AG08395 (cell line): ENCODE measurements at places on chromosomes 2 and 18.

- no peak for DNase-seq
These were observed 30.7 kb upstream of the LGALSL start for GRCh38 chr2:64423303-64423702.

DNA sequence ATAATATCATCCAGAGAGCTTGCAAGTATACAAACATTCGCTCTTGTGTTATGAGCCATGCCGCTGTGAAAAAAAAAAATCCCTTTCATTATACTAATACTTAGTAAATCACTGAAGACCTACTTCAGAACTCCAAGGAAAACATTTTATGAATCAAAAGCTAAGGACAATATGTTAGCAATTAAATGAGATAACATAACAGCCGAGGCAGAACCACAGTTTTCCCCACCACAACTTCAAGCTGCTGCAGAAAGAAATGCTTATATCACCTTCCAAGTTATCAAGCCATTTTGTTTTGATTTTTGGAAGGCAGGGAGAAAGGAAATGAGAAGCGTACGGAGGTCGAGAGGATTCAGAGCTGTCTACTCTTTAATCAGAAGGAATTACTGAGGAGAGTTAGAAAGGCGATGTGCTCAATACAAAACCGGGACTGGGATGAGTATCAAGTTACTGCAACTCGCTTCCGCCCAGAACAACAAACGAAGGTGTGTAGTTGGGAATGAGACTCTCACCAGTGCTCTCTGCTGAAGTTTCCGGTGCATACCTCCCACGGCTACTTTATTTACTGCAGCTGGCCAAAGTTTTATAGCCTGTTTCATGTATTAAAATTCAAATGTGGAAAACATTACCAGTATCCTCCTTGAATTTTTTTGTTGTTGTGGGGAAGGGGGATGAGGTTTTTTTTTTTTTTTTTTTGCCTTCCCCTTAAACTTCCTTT lies 292.2 kb upstream of the CCDC68 start:
- no peak for DNase-seq

DNA sequence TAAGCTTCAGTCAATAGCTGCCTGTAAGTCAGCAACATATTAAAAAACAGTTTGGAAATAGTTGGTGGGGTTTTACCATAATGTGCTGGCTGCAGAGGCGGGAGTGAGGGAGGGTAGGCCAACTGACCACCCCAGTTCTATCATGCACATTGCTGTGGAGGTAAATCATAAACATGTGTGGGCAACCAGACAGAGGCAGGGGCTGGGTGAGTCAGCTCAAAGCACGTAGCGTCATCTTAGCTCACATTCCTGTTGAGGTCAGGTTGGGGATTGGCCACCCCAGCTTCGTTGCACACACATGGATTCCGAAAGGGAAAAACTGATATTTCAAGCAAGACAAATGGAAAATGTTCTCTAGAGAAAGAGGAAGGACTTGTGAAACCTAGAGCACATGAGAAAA lies 19.5 kb downstream of the GPR45 start:
- peak; percentile 95 for DNase-seq

DNA sequence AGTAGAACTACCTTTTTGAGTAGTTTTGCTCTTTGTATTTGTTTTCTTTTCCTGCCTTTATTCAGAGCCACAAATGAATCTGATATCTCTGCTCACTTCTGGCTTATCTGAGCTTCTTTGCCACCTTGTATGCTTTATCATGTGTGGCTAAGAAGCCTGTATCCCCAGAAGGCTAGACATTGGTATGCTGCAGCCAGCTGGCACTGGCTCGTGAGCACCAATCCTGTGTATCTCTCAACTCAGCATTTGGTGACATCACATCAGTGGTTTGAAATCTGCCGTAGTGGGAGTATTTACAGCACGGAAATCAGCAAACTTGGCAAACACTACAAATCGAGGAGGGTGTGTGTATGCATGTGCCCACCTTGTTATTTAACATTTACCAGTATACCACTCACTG lies 183.7 kb upstream of the LHCGR start:
- no peak for DNase-seq

GRCh38 chr2:182541268-182541667 lies 114.4 kb upstream of the PDE1A start:
- DNase-seq: no peak

GRCh38 chr2:31255911-31256571 lies 22.1 kb downstream of the EHD3 start:
- DNase-seq: no peak

GRCh38 chr2:239274391-239275043 lies 126.3 kb downstream of the HDAC4 start:
- DNase-seq: peak; percentile 79

DNA sequence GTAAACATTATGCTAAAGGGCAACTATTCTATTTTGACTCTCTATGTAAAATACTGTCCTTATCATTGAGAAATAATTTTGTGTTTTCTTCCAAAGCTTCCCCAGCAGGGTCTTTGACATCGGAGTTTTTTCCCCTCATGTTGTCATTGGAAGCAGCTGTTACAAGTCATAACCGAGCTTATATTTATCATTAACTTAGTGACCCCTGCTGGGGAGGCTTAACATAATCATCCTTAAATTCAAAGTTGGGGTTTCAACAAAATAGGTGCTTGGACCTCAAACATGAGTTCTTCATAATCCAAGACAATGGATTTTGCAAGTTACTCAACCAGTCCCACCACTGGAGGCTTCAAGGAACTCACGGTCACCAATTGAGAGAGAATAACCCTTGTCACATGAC lies 330.9 kb downstream of the DCC start:
- DNase-seq: no peak

DNA sequence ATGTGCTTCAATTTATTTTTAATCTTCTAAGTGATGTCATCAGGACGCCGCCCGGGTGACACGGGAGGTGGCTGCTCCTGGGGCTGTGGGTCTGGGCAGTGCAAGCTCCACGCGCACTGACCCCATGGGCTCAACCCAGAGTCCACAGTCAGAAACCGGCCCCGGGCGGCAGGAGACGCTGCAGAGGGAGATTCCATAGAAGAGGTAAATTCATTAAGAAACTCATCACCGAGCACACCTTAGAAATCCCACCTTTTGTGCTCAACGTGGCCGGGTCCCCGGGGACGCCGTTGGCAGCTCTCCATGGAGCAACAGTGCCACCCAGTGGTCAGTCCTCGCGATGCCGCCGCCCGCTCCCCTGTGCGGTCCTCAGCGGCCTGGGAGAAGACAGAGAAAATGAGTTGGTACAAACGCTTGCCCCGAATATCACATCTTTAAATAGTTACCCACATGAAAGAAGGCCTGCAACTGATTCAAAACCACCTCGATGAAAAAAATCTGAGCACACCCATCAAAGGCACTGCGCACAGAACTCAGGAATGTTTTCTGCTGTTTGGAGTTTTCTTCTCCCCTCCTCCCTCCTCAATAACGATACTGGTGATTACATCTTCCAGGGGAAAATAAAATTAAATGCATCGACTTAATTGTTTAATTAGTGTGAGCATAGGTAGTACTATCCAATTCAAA lies 92.6 kb downstream of the CMPK2 start:
- DNase-seq: peak; percentile 41

- no peak for DNase-seq
These were observed 70.4 kb downstream of the CWC22 start for GRCh38 chr2:179936654-179937053.

GRCh38 chr2:195595825-195596224 lies 61.2 kb upstream of the SLC39A10 start:
- DNase-seq: no peak

DNA sequence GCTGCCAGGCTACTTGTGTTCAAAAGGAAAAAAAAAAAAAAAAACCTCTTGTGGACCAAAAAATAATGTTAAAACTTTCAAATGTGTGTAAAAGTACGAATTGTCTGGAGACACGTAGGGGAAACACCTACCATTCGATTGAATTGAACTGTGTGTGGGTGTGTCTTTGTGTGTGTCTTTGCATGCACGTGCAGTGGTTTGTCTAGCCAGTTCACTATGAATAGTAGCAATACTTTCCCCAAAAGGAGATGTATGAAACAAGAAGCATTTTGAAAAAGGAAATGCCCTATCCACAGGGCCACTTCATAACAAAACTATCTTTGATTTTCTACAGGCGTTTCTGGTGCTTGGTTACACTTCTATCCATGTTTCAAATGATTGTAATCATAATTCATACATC lies 186.8 kb downstream of the RPRM start:
- no peak for DNase-seq

GRCh38 chr2:201904538-201905420 lies 98.4 kb downstream of the CDK15 start:
- DNase-seq: peak; percentile 24

- no peak for DNase-seq
These were observed 58.2 kb upstream of the PPM1B start for GRCh38 chr2:44110444-44110843.

DNA sequence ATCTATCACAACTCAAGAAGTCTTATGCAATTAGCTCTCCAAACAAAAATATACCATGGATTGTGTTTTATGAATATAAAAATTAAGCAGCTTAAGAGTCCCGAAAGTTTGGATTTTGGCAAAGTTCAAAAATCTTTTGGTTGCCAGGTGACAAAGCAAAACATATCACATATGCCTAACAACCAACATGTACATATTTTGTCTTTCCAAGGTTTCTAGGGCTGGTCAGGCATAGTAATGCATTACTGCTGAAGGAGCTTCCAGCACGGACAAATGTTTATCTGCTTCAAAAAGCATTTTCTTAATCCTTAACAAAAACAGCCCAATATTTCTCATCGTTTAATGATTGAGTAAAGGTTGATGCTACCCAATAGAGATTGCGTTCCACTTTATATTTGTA lies 1327.1 kb upstream of the ZEB2 start:
- DNase-seq: no peak

DNA sequence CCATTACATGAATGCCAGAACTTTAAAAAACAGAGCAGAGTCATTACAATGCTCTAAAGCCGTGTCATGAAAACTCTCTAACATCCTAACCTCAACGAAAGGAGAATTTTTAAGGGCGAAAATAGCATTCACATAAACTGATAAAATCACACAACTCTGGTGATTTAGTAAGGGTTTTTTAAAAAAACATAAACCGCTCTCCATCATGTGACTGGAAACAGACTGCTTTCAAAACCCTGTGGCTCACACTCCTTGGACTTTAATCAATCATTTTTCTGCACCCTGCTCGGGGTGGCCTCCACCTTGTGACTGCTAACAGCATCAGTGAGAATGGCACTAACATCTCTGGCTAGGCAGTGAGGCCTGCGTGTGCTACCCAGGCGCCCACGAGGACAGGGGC lies 12.1 kb downstream of the DOCK10 start:
- no peak for DNase-seq

DNA sequence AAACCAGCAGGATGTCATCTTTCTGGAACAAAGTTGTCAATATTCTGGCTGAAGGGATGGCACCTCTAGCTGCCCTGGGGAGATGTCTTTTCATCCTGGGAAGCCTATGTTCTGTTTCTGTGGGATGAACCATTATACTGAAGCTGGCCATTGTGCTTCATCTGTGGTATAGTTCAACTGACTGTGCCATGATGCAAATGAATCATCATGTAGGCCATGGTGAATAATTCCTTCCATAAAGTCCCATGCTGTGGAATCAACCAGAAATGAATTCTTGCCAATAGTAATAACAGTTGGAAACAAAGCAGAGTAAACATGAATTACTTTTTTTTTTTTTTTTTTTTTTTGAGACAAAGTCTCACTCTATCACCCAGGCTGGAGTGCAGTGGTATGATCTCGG lies 64.1 kb upstream of the CNGA3 start:
- peak; percentile 53 for DNase-seq

DNA sequence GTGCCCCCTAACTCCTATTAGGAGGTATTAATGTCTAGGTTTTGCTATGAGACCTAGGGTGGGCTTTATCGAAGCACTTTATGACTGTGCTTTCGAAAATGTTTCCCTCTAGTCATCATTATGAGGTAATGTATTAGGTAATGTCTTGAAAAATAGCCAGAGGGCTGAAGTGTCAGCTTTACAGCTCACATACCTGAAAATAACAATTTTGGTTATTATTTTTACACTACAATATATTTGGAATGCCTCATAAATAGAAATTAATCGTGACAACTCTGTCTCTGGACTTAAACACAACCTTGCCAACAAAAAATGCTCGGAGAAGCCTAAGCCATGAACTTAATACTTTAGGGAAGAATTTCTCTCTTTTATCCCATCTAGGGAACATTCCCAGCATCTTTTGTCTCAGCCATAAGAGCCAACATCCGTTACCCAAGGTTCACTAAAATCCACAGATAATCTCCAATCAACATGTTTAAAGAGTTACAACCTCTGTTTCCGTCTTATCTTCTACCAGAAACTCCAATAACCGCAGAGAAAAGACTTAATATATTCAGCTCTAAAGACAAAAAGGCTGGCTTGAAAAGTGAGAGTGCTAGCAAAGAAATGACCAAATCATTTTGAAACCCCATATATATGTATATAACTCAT lies 130.9 kb upstream of the RND3 start:
- DNase-seq: no peak

GRCh38 chr2:132984731-132985130 lies 314.7 kb upstream of the LYPD1 start:
- DNase-seq: no peak

- DNase-seq: no peak
These were observed 144.8 kb downstream of the SMAD7 start for GRCh38 chr18:48805826-48806535.

- DNase-seq: no peak
These were observed 22.7 kb downstream of the MTHFD2 start for GRCh38 chr2:74221091-74221490.

GRCh38 chr2:134782792-134783191 lies 55.6 kb upstream of the ACMSD start:
- no peak for DNase-seq

DNA sequence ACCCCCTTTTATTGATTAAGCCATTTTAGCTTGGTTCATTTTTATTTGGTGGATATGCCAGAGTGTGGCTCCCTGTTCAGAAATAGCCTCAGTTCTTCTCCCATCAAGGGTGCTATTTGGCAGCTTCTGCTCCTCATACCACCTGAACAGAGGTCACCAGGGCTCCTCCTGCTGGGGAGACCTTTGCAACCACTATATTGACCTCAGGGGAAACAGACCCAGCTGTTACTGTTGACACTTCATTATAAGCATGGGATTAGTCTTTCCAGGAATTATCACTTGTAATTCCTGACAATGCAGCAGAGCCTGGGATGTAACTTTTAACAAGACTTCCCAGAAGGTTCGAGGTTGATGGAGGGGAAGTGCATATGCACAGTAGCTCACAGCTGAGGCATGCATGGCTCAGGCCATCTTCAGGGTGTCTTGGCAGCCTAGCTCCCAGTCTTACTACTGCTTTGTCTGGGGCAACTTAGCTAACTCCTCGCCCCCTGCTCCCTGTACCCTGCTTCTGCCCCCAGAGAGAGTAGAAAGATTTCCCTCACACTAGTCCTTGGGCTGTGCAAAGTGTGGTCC lies 239.4 kb upstream of the SPRED2 start:
- no peak for DNase-seq

DNA sequence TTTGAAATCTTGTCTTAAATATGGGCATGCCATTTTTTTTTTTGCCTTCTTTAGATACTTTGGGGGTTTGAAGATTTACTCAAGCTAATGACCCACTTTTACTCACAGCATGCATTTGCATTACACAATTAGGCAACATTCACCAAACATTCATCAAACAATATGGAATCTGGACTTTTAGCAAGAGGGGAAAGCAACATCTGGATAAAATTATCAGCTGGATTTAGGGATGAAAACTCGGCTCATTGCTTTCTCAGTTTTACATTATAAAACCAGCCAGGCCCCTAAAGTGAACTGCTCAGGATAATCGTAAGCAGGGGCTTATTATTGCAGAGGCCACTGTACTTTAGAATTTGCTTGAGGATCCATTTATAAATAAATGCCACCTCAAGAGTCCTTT lies 44.7 kb downstream of the SOX11 start:
- no peak for DNase-seq
